ENCODE measurements at places on chromosomes 3 and 15.
A peak's percentile ranks its signal among the peaks of the same experiment; 100 is the strongest.

GRCh38 chr3:45965653-45966052 lies 22.4 kb downstream of the CXCR6 start:
- DNase-seq, result no peak

DNA sequence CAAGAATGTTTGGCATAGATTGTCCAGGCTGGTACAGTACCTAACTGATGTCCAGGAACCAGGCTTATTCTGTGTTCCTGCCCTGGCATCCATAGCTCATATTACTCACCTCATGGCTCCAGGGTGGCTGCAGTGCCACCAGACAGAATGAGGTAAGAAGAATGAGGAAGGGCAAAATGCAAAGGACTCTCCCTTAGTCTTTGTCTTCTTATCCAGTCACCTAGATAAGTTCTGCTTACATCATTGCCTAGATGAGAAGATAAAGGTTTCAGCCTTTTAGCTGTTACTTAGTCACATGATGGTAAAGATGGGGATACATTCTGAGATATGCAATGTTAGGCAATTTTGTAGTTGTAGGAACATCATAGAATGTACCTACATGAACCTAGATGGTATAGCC lies 45.8 kb downstream of the CHP1 start:
- DNase-seq, result no peak

DNA sequence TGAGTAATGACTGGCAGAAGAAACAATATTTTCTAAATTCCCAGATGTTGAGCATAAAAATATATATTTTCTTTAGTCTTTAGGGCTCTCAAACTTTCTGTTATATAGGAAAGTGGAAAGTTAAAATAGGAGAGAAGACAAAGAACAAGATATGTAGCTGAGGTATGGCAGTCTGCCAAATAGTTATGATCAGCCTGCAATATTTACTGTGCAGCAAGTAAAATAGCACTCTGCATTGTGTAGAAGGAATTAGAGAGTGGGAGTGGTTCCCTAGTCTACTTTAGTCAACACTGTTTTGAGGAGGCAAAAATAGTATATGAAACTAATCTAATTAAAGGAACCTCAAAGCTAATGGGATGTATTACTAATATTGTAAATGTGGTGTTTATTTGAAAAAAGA lies 978.1 kb upstream of the ALCAM start:
- DNase-seq, result no peak

DNA sequence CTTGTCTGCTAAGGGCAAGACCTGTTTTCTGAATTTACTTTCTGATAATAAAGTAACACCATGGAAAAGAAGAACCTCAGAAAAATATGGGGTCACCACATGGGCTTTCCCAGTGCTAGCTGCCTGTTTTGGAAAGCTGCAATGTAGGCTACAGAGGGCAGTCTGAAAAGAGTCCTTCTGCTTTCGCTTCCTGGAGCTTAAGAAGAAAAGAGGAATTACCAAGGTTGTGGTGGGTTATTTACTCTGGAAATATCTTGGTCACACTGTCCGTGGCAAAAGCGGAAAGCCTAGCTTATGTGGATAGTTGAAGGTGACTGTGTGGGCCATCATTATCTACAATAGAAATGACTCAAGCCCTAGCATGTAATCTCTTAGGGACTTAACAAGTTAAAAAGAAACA lies 31.7 kb upstream of the IP6K2 start:
- DNase-seq, result no peak

GRCh38 chr3:78255403-78255802 lies 1215.5 kb downstream of the ROBO2 start:
- DNase-seq, result no peak

DNA sequence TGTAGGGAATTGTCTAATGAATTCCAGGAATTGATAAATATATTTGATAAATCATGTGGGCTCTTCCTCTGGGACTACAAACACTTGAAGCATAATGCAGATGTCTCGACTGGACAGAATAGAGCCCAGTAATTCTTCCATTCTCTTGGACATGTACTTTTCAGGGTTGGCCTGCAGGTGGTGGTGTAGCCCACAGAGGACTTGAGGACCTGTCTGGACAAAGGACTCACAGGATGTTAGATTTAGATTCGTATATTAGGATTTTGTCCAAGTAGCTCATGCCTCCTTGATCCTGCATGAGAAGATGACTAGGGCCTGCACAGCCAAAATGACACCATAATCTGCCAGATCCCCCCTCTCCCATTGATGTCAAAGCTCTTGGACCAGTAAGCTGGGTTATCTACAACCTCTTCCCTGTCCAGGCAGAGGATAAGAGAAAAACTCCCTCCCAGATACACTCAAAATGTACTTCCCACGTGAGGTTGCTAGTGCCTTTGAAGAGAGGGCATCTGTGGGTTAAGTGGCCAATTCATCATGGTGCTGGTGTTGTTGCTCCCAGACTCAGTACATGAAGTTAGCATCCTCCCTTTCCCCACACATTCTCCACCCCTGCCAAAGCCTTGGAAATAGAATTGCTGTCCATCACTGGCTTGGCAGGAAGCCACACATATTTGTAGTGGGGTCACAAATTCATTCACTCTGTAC lies 88.6 kb upstream of the ZNF280D start:
- peak; percentile 26 for DNase-seq

- no peak for DNase-seq
Measured at GRCh38 chr15:48759921-48760320, 50.9 kb downstream of the CEP152 start.

DNA sequence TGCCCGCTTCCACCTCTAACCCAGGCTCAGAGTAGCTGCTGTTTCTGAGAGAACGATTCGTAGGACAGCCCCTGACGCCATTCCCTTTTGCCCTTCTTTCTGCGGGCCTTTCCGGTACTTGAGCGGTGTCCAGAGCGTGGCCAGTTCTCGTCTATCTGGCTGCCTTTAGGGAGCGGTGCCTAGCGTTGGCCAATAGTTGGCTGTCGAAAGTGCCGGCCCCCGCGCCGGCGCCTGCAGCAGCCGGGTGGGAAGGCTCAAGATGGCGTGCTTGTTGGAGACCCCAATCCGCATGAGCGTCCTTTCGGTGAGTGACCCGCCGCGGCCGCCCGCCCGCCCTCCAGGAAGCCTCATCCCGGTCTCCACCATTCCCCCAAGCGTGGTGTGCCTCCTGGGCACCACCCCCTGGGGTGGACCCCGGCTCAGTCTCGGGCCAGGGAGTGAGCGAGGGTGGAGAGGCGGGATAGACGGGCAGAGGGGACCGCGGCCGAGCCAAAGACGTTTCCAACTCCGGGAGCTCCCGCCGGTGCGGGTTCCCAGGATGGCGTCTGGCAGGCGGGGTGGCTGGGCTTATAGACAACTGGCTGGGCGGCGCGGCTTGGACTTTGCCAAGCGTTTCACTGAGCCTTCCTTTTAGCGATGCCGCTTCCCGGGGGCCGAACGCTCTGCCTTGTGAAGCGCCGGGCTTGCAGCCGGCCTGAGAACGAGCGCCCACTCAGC lies at the start of gene ARMC8:
Gene ARMC8 (plus strand): TSS at position 6 of the 717 bp plus-strand sequence. CDS start 254 bp downstream, at position 260.
- peak; percentile 64 for DNase-seq

DNA sequence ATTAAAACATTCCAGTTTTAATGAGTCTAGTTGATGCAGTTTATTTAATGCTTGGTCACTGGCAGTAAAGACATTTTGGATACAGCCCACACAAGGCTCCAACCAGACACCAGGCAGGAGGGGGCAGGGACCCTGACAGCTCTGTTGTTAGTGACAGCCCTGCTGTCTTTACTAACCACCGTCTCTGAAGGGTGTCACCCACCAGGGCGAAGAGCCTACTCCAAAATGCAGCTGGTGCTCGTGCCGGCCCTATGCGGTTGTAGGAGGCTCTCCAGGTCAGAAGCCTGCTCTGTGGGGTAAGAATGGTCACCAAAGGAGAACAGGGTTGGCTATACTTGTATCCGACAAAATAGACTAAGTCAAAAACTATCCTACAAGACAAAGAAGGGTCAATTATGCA lies 132.2 kb downstream of the ATP10A start:
- DNase-seq, result no peak

DNA sequence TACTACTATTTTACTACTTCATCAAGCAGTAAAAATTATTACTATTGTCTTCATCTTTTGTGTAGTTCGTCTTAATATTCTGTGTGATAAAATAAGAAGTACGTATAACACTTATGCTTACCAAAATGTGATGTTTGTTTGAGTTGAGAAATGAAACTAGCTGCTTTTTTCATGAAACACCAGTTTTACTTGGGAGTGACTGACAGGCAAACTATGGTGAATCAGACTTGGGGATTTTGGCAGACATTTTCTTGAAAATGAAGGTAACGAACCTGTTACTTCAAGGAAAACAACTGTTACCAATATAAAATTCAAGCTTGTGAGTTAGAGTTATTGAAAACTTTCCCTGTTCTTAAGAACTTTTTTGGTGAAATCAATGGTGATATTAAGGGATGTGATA lies 10.3 kb downstream of the U2SURP start:
- no peak for DNase-seq
